ENCODE measurements at places on chromosomes 3 and 15.
A peak's percentile ranks its signal among the peaks of the same experiment; 100 is the strongest.

GRCh38 chr3:170363471-170363994 is 6.0 kb downstream of the SKIL start:
- DNase-seq: no peak

GRCh38 chr3:69901802-69902201 is 97.7 kb upstream of the SAMMSON start:
- no peak for DNase-seq

- no peak for DNase-seq
Measured at GRCh38 chr3:195209847-195210265, 61.1 kb downstream of the XXYLT1 start.

DNA sequence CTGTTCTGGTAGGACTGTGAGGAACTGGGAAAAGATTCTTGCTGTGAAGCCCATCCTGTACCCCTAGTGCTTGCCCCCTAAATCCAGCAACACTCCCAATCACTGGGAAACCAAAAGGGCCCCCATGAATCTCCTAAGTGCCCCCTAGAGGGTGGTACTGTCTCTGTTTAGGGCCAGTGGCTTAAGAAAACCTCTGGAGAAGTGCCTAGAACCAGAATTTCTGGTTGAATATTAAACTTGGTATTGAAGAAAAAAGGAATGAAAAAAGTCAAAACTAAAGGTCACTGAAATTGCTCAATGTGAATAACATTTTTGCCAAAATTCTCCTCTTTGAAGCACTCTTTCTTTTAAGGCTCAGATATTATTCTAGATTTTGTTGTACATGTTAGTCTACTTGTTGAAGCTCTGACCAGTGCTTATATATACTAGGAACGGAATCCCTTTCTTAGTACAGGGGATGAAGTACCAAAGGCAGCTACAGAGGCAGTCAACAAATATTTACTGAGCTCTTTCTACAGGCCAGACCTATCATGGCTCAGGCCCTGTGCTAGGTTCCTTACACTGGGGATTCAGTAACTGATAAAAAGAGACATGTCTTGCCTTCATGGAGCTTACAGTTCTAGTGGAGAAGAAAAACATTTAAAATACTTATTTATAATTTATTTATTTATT is 138.8 kb downstream of the MYLK start:
- DNase-seq: no peak

- no peak for DNase-seq
Measured at GRCh38 chr3:53083521-53083920, 37.6 kb upstream of the SFMBT1 start.

GRCh38 chr3:43921056-43921648 is 230.4 kb downstream of the ABHD5 start:
- no peak for DNase-seq

DNA sequence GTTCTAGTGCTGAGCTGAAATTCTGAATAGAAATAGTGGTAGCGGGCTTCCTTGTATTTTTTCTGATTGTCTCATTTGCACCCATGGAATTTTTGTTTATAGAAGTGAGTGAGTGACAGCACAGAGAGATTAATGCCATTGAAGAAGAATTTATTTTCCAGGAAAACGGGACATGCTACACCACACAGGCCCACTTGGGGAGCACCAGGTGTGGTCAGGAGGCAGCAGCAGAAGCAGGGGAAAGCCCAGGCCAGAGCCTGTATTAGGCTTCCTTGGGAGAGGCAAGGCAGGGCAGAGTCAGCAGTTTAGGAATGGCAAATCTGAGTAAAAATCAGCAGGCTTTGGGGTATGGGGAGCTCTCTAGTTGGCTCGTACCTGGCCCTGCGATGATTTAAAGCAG is 88.4 kb upstream of the ATP11B start:
- no peak for DNase-seq

DNA sequence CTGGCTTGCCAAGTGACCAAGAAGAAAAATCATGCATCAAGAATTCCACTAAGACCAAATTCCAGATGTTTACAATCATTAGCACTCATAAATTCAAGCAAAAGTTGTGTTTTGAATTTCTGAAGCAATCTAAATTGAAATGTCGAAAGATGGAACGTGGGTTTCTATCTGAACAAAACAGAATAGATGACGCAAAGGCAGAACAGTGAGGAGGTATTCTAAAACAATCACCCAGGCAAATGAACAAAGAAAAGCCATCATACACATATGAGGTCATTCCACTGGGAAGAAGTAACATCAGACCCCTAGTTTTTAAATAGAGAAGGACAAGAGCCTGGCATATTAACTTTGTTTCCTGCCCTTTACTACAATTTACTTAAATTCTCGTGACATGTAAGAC is 58.0 kb downstream of the MCF2L2 start:
- DNase-seq: no peak

DNA sequence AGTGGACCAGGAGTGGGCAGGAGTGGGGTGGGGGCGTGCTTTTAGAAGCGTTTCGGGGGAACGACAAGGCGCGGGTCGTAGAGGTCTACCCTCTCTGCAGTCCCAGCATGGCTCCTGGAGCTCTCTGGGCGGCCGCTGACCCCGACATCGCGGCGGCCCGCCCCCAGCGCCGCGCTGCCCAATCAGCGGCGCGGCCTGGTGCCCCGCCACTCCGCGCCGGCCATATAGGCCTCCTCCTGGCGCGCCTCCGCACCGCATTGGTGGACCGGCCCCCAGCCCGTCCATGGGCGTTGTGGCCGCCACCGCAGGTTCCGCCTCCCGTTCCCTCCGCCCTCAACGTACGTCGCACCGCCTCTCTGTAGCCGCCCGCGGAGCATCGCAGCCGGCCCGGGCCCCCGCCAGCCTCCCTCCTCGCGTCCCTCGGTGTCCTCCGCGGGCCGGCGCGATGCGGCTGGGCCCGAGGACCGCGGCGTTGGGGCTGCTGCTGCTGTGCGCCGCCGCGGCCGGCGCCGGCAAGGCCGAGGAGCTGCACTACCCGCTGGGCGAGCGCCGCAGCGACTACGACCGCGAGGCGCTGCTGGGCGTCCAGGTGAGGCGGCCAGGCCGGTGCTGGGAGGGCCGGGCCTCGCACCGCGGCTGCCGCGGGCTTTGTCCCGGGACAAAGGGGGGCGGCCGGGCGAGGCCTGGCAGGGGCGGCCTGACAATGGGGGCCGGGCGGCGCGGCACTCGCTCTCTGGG is at the start of gene RCN2:
RCN2 (plus strand) TSS at position 353 of the 738 bp plus-strand sequence; CDS start at position 446, 93 bp downstream.
- peak; percentile 92 for DNase-seq

- peak; percentile 65 for DNase-seq
Measured at GRCh38 chr15:84878504-84878903, 6.0 kb upstream of the SLC28A1 start.

GRCh38 chr15:78365917-78366316 is 25.8 kb downstream of the CRABP1 start:
- DNase-seq: no peak

DNA sequence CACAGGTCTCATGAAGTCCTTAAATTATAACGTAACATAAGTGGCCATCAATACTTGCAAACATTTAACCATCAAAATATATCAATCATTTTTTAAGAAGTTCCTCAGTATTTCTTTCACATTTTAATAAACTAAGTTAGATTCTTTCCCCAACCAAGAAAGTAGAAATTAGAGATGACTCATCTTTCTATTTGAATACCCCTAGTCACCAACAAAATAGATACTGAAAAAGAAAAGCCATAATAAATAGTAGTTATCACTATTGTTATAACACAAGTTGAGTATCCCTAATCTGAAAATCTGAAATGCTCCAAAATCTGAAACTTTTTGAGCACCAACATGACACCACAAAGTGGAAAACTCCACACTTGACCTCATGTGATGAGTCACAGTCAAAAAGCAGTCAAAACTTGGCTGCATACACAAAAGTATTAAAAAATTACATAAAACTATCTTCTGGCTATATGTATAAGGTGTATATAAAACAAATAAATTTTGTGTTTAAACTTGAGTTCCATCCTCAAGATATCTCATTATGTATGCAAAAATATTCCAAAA is 3.7 kb downstream of the SHQ1 start:
- DNase-seq: no peak

DNA sequence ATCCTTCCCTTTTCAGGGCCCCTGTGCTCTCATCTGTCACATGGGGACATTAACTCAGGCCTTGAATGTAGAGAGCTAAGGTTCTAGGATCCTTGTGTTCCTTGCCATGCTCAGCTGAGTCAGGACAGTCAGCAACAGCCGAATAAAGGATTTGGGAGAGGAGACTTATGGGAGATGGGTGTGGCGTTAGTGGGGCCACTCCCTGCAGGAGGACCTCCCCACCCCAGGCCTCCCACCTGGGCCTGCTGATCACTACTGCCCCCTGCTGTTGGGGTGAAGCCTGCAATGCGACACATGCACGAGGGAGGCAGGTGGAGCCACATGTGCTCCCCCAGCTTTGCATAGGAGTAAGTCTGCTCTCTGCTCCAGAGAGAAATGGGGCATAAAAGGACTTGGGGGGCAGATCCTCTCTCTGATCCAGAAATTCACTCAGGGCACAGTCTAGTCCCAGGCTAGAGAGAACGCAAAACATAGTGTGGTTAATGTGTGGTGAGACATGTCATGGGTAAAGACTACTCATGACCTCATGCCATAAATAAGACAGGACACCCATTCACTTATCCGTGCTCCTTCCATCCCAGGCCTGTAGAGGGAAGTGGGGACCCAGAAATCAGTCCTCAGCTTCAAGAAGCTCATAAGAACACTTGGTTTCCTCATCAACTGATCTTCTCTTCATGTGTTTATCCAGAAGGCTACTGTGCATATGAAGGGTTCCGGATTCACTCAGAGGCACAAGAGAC is 19.4 kb downstream of the RBP1 start:
- no peak for DNase-seq

Data from CD4-positive, alpha-beta T cell treated with Interleukin-12 subunit alpha and Interleukin-12 subunit beta, for 1 hour (primary cell).